NCI-H187 treated with DMSO at 0.1 percent for 48 hours (cell line): ENCODE measurements at places on chromosomes 5 and 9.
A peak's percentile ranks its signal among the peaks of the same experiment; 100 is the strongest.

GRCh38 chr5:110757118-110757729 is 18.4 kb downstream of the SLC25A46 start:
- DNase-seq: no peak

- no peak for DNase-seq
These were observed 43.8 kb downstream of the WHRN start for GRCh38 chr9:114461468-114461867.

DNA sequence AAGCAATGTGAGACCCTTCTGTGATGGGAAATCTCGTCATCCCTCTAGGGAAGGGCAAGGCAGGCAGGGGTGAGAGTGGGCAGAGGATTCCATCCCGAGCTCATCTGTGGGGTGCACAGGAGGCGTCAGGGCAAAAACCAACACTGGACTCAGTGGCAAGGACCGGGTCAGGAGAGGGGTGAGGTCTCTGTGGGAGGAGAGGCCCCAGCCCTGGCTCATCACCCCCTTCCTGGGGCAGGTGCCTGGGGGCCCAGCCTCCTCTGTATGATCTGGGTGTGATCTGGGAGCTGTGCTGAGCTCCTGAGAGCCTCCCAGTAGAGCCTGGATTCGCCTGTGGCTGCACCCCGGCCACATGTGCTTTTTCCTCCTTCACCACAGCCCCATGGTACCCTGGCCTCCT is 597 bp downstream of the SPATA31E1 start:
- DNase-seq: no peak

GRCh38 chr5:61614606-61615005 is 282.5 kb downstream of the ZSWIM6 start:
- no peak for DNase-seq

DNA sequence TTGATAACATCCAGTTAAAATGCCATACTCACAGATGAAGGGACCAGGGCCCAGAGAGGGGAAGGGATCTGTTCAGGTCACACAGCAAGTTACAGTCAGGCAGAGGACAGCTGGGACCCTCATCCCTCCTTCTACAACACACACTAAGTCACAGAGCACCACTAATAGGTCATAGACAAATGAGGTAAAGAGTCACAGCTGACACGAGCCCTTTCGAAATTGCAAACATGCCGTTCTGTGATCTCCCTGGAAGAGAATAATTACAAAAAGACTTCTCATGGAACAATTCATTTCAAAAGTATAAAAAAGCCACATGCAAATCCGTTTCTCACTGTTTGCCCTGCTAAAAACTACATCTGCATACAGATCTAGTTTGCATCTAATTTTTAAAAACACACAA is 15.5 kb downstream of the IGFBPL1 start:
- no peak for DNase-seq

DNA sequence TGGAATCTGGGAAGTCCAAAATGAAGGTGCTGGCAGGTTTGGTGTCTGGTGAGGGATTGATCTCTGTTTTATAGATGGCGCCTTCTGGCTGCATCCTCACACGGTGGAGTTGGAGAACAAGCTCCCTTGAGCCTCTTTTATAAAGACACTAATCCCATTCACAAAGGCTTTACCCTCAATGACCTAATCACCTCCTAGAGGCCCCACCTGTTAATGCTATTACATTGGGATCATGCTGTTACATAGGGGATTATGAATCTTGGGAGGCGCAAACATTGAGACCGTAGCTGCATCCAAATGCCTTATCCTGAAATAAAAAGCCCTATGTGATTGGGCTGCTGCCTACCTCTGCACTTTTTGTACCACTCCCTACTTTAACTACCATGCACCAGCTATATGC is 197.1 kb upstream of the HMHB1 start:
- DNase-seq: no peak

DNA sequence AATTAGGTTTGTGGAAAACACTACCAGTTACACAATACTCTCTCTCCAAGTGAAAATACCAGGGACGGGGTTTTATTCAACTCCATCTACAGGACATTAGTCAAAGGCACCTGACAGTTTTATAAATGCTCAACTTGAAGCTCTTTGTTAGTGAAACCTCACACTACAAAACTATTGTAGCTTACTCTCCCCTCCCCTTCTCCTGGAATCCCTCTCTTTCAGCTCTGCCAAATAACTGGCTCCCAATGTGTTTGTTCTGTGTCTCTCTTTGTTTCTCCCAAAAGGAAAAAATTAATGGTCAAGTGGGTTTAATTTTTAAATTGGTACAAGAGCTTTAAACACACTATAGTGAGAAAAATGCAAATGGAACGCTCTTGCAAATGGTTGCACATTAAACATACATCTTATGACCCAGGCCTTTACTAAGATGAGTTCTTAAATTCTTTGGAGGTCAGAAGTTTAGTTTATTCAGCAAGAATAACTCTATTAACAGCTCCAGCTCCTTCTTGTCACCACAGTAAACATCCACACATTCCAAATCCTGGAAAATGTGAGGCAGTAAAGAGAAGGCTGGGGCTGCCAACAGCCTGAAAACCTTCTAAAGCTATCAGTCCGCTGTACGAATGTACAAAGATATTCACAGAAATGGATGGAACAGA is 48.4 kb downstream of the ZNF608 start:
- no peak for DNase-seq

DNA sequence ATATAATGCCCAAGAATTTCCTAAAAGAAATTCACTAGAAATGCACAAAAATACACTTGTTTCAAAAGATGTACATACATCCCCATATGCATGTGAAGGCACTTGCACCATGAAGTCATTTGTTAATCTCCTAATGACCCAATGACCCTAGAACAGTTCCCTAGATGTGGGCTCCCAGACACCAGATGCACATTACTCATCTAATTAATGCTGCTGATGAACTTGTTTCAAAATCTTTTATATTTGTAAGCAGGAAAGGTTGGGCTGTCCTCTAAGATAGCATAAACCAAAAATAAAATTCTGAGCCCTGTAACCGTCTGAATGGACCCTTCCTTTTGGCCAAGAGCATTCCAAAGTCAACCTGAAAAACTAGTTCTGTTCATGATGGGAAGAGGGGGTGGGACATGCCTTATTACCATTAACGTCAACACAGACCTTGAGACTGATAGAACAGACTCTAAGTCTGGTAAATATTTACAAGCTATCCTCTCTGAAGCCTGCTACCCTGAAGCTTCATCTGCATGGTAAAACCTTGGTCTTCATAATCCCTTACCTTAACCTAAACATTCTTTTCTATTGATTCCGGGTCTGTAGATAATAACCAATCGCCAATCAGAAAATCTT is 91.0 kb upstream of the DAPK1 start:
- no peak for DNase-seq

GRCh38 chr5:53038196-53038847 is 49.2 kb downstream of the ITGA2 start:
- no peak for DNase-seq

DNA sequence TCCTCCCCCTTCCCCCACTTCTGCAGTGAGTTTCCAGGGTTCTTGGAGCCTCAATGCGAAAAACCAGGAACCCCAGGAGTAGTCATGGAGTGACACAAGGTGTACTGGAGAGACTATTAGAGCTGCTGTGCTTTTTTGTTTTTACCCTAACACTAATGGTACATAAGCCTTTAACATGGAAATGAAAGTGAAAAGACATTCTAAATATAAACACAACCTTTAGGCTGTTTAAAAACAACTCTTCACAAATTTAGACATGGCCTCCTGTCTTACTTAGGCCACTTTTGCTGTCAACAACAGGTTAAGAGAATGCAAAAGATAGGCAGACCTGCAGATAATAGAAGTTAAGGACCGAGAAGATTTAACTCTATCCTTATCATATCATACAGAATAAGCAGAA is 232.2 kb downstream of the DENND1A start:
- DNase-seq: no peak

- no peak for DNase-seq
These were observed 297.8 kb downstream of the EPB41L4A start for GRCh38 chr5:112121258-112121657.

- no peak for DNase-seq
These were observed 2.7 kb downstream of the EEIG1 start for GRCh38 chr9:127977884-127978647.

DNA sequence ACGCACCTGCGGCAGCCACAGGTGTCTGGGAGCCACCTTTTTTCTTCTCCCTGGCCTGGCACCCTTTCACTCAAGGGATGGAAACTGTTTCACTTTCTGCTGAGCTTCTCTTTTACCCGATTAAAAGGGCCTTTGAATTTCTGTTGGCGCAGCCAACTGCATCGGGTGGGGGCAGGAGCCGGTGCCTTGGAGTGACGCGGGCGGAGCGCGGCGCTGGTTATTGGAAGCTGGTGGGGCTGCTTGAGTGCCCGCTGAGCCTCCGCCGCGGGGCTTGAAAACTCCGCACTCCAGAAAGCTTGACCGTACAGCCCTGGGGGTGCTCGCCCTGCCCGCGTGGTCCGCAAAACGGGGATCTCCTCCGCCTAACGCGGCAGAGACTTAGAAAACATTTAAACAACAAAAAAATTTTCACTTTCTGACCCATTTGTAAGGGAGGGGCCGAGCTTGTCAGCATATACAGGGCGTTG is 52.0 kb upstream of the TJP2 start:
- DNase-seq: peak; percentile 5

- no peak for DNase-seq
These were observed 61.8 kb upstream of the LRRTM2 start for GRCh38 chr5:138936968-138937345.

- DNase-seq: no peak
These were observed 355.8 kb upstream of the GRAMD2B start for GRCh38 chr5:126067404-126067803.

DNA sequence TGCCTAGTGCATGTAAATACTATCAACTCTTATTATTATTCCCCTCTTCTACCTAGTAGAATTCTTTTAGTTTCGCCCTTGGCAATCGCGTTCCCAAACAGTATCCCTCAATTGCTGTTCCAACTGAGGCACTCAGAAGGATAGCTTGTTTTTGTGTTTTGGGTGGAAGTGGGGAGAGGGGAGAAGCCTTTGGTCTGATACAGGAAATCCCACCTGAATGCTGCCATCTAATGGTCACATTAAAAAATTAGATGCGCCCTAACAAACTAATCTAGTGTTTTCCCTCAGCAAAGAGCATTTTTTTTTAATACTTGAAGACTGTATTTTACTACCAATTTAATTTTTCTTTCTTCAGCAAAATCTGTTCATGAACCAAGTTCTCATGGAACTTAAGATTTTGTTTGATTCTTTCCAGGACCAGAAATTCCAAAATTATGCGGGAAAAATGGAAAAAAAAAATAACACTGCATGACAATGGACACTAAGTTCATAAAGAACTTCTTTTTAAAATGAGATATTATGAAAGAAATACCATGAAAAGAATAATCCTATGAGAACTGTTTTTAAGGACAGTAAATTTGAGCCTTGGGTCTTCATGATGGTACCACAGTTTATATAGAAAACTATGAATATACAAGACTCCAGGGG is 22.2 kb upstream of the GLDC start:
- DNase-seq: no peak

DNA sequence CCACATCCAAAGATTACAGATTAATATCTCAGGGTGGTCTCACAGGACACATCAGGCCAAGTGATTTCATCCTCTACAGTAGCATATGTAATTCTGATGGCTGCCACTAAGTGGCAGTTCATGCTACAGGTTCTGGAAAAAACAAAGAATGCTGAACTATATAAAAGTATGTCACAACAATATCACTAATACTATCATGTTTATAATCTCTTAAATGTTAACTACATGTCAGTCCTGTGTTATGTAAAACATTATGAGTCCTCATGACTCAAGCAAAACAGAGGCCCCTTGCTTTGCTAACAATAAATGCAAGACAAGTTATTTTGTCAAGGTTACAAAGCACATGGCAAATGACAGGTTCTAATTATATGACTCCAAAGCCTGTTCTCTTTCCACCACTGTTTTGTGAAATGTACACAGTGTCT is 233.2 kb downstream of the FBXL17 start:
- DNase-seq: no peak

- DNase-seq: no peak
These were observed 94.6 kb downstream of the PHF2 start for GRCh38 chr9:93671020-93671338.

- DNase-seq: no peak
These were observed 81.8 kb downstream of the LURAP1L start for GRCh38 chr9:12856603-12857002.

DNA sequence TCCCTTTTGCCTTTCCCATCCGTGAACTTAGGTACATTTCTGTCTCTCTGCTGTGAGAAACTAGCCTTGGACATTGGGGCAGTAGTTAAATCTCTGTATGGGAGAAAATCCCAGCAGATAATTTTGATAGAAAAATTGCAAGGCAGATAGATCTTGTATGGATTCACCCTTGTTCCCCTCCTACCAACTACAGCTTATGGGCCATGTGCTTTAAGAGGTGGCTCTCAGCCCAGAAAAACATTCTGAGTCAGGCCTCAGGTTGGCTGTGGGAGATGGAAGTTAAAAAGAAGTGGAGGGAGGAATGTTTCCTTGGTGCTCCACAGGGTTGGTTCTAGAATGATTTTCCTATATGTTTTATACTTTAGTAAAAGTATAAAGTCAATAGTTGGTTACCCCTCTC is 1.4 kb upstream of the KDM3B start:
- DNase-seq: no peak

GRCh38 chr5:37552770-37553719 is 173.9 kb downstream of the WDR70 start:
- DNase-seq: no peak

GRCh38 chr5:160701403-160701802 is 150.6 kb downstream of the ATP10B start:
- DNase-seq: no peak

- DNase-seq: no peak
These were observed 341.2 kb downstream of the TRIM32 start for GRCh38 chr9:117028103-117028858.

- no peak for DNase-seq
These were observed 32.1 kb downstream of the TRMO start for GRCh38 chr9:97889941-97890887.

- DNase-seq: no peak
These were observed 34.2 kb downstream of the C9orf50 start for GRCh38 chr9:129586685-129587084.

GRCh38 chr5:1429066-1429465 is 16.2 kb downstream of the SLC6A3 start:
- no peak for DNase-seq

DNA sequence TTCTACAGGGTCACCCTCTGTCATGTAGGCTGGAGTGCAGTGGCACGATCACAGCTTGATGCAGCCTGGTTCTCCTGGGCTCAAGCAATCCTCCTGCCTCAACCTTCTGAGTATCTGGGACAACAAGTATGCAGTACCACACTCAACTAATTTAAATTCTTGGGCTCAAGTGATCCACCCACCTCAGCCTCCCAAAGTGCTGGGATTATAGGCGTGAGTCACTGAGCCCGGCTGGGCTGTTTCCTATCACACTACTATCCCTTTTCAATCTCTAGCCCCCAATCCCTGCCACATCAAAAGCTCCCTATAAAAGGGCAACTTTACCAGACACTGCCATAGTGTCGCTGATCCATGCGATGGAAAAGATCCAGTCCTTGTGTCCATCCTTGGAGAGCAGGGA is 20.4 kb downstream of the DCAF12 start:
- DNase-seq: no peak
